ENCODE measurements at places on chromosomes 6 and 20.

GRCh38 chr20:42053350-42053749 lies 435.2 kb upstream of the CHD6 start:
- no peak for DNase-seq

- DNase-seq, result peak; percentile 7
Observed at GRCh38 chr20:57781901-57782300, 72.1 kb upstream of the PMEPA1 start.

DNA sequence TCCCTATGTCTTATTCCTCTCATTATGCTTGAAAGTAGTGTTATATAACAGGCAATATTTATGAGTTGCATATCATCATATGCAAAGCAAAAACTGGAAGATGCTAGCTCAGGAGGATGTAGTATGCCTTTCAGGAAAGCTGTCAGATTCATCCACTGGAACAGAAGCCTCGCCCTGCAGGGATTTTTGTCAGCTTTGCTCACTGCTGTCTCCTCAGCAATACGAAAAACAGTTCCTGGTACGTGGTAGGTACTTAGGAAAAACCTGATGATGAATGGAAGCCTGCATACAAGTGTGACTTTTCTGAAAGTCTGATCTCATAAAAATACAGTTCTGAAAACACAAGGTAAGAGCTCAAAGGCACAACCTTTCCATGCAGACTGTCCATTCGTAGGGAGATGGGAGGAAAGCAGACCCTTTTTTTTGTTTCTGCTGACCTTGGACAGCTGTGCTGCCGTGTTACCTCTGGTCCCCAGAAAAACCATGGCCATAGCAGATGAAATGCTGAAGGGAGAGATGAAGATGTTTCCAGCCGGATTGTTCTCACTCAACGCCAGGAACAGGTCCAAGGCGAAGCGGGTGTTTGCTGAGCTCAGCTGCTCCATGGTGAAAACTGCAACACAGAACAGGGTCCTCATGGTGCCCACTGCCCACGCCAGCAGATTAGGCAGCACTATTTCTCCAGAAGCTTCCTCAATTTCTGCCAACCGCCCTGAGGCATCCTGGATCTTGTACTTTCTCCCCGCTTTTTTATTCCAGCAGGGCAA lies 1.5 kb downstream of the SERPINB1 start:
- no peak for DNase-seq

DNA sequence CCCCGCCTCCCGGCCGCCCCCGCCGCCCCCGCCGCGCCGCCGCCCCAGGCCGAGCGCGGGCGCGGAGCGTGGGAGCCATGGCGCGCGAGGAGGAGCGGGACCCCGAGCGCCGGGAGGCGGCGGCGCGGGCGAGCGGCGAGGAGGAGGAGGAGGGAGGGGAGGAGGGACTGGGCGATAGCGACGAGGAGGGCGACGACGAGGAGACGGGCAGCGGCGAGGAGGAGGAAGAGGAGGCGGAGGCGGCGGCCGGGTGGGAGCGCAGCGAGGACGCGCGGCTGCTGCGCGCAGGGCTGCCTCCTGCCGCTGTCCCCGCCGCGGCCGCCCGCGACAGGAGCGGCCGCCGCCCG lies at the start of gene SLC24A3:
Gene SLC24A3 (plus strand): TSS at position 174 of the 347 bp plus-strand sequence.
- peak; percentile 60 for DNase-seq

DNA sequence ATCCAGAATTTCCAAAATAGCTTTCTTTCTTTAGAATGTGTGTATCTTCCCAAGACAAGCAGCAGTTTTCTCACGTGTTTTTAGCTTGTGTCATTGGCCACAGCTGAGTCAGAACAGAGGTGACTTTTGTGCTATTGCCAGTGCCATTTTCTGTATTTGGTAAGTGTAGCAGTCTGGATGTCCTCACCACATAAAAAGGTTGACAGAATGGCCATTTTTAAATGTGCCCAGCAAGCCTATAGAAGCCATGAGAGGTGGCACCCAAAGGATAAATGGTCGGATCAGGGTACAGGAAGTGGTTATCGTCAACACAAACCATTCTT lies 269.5 kb upstream of the HSF2 start:
- no peak for DNase-seq

- DNase-seq, result no peak
Observed at GRCh38 chr6:84763886-84764331, 489 bp downstream of the TBX18 start.

- no peak for DNase-seq
Observed at GRCh38 chr20:46324960-46325703, 16.8 kb upstream of the CDH22 start.

DNA sequence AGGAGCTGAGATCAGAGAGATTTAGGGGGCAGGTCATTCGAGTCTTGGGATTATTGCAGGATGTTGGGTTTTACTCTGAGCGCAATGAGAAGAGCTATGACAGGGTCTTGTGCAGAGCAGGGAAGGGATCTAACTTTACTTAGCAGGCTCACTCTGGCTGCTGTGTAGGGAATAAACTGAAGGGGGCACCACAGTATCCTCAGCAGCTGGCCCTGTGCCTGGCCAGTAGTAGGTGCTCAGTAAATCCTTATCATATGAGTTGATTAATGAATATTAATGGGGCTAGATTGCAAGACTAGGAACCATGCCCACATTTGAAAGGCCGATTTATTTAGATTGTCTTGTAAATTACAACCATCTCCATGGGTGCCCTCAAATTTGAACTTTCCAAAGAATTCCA lies 4.6 kb upstream of the MDGA1 start:
- no peak for DNase-seq

DNA sequence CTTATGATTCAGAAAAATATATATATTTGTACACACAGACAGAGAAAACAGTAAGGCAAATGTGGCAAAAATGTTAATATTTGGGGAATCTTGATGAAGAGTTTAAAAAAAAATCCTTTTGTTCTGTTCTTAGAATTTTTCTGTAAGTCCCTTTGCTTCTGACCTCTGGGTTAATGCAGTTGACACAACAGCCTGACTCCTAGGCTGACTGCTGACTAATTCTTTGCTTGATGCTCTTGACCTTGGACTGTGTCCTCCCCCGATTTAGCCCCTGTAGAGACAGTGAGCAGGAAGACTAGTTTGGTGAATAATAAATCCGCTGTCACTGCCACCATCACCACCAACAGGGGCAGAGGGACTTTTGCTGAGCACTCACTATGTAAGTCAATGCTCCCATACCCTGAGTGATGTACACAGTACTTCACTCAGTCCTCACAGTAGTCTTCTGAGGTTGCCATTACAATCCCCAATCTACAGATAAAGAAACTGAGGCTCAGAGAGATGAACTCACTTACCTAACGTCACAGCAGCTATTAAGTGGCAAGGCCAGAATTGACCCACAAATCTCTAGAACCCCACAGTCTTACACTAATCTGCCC lies 71.7 kb downstream of the SNX5 start:
- DNase-seq, result no peak

- DNase-seq, result no peak
Observed at GRCh38 chr6:105644073-105644489, 241.2 kb upstream of the PREP start.

GRCh38 chr6:133551847-133552341 lies 310.7 kb downstream of the EYA4 start:
- DNase-seq, result no peak

DNA sequence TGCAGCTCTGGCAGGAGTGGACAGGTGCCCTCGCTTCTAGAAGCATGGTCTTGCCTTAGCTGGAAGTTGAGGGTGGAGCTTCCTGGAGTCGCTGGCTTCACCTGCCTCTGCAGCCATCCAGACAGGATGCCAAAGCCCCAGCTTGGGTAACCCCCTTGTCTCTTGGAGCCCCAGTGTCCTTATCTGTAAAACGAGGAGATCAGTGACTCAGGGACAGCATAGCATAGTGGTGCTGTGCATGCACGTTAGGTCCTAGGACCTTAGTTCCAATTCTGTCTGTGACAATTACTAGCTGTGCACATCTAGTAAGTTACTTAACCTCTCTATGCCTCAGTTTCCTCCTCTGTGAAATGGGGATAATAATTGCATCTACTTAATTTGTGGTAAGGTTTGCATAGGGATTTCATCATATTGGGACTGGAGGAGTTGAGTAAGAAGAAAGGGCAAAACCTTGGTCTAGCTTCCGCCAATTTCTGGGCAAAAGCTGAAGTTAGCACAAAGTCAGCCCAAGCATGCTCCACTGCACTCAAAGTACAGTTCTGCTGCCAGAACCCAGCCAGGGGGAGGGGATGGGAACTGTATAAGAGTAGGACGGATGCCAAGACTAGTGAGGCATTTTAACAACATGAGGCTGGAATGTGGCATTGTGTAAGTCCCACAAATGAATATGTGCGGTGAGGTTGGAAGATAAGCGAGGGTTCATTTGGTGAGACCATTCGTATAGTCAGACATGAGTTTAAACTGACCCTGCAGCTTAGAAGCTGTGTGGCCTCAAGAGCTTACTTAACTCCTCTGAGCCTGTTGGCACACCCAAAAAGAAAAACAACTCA lies 24.5 kb downstream of the TOX2 start:
- DNase-seq, result no peak

DNA sequence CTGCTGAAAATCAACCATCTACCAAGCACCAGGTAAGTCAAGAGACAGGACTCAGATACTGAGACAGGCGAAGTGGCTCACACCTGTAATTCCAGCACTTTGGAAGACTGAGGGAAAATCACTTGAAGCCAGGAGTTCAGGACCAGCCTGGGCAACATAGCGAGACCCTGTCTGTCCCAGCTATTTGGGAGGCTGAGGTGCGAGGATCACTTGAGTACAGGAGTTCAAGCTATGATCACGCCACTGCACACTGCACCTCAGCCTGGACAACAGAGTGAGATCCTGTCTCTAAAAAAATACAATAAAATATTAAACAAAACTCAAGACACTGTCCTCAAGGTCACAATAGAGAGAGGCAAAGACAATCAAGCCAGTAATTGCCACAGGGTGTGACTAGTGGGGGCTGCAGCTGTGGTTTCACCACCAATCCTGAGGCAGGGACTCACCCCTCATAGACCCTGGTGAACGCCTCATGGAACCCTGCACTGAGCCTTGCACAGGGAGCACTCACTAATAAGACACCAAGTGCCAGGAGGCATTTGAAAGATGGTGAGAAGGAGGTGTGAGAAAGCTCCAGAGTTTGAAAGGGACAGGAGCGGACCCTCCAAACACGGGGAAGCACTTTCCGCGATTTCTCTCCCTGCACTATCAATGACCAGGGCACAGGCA lies 1.7 kb downstream of the SNHG17 start:
- DNase-seq, result no peak

DNA sequence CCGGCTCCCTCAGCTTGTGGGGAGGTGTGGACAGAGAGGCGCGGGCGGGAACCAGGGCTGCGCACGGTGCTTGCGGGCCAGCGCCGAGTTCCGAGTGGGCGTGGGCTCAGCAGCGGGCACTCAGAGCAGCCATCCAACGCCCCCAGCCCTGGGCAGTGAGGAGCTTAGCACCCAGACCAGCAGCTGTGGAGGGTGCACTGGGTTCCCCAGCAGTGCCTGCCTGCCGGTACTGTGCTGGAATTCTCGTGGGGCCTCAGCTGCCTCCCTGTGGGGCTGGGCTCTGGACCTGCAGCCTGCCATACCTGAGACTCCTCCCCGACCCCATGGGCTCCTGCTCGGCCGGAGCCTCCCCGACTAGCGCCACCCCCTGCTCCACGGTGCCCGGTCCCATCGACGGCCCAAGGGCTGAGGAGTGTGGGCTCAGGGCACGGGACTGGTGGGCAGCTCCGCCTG lies 92.7 kb downstream of the MANEA start:
- DNase-seq, result no peak

DNA sequence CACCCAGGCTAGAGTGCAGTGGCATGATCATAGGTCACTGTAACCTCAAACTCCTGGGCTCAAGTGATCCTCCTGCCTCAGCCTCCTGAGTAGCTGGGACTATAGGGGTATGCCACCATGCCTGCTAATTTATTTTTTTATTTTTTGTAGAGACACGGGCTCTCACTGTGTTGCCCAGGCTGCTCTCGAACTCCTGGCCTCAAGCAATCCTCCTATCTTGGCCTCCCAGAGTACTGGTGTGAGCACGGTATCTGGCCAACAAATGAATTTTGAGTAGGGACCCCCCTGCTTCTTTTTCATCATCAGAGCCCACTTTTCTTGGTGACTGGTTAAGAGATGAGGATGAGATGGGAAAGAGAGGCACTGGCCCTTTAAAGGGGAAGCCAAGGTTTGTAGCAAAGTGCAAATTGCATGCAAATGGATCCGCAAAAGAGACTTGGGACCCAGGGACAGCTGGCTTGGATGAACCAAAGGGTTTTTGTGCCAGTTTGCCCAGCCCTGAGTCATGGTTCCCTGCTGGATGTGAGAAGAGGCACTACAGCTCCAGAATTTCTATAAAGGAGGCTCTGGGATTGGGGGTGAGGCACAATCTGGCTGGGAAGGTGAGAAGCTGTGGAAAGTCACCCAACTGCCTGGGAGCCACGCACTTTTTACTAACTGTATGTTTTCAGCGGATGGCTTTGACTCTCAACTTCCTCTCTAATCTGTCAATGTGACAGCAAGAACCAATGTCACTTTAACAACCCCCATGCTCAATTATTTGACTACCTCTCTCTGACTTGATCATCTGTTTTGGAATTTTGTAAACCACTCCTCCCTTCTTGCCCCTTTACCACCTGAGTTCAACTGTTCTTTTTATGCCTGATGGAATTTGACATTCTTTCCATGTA lies 58.7 kb upstream of the RNF24 start:
- DNase-seq, result no peak

DNA sequence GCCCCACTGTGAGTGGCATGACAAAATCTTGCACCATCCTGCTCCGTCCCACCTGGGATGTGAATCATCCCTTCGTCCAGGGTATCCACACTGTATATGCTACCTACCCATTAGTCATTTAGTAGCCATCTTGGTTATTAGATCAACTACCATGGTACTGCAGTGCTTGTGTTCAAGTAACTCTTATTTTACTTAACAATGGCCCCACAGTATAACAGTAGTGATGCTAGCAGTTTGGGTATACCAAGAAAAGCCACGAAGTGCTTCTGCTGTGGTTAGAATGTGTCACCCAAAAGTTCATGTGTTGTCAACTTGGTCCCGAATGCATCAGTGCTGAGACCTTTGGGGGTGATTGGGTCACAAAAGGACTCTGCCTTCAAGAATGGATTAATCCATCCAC lies 11.7 kb downstream of the OSER1 start:
- DNase-seq, result no peak

GRCh38 chr6:146224449-146224848 lies 195.6 kb downstream of the GRM1 start:
- no peak for DNase-seq

- no peak for DNase-seq
Observed at GRCh38 chr6:106830930-106831329, 143.6 kb downstream of the CD24 start.

- DNase-seq, result no peak
Observed at GRCh38 chr6:134512981-134513391, 195.1 kb upstream of the SGK1 start.

GRCh38 chr6:161117308-161117707 lies 125.7 kb downstream of the MAP3K4 start:
- DNase-seq, result no peak

DNA sequence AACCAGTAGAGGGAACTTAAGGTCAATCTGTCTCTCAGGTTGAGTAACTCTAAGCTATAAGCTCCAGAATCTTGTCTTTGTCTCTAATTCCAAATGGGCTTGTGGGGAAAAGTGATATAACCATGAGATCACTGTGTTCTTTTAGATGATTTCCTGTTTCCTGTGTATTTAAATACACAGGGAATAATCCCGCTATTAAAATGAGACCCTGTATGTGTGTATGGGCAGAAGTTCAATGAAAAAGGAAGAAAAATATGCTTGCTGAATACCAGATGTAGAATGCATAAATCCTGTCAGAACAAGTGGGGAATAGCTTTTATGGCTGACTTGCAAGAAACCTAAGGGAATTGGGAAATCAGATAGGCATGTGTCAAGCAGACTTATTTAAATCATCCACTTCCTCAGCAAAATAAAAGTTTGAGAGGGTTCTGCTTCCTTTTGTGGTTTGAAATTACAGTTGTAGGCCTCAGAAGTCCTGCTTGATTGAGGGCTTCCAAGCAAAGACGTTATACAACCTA lies 164.7 kb upstream of the PDE7B start:
- DNase-seq, result no peak

GRCh38 chr20:49948178-49948577 lies 12.0 kb downstream of the RNF114 start:
- no peak for DNase-seq
